ENCODE measurements at places on chromosomes 7 and 10.

- no peak for DNase-seq
Measured at GRCh38 chr7:108973075-108973474, 403.4 kb downstream of the DNAJB9 start.

DNA sequence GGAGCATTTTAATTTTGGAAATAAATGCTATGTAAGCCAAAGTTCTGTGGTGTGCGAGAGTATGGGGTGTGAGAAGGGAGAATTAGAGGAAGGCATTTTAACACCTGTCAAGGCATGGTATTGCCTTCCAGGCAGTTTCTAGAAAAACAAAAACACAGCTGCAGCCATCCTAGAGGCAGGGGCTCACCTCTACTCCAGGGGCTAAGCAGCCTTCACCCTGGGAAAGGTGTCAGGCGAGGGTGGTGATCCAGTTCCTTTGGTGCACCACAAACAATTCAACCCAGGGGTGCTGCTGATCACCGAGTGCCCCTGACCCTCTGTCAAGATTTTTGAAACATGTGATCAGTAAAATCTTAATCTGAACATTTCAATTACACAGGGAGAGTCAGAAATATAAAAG lies 59.2 kb upstream of the GPR26 start:
- no peak for DNase-seq

DNA sequence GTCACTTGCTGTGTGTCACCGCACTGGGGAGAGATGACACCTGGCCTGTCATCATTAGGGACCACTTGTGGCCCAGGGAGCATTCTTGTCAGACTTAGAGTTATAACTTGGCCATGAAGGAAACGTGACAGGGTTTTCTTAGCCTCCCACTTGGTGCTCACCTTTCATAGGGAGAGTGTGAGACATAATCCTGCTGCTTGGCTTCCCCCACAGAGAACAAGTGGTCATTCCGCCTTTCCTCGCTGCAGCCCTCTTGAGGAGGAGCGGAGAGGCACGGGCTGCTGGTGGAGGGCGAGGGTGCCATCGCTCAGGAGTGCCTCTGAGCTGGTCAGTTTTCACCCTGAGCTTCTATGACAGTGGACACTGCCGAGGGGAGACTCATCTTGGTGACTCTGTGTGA lies 125.0 kb upstream of the GJD4 start:
- DNase-seq = no peak

GRCh38 chr7:1401011-1401410 lies 58.3 kb downstream of the MICALL2 start:
- DNase-seq = no peak

GRCh38 chr10:46062723-46063428 lies 16.8 kb upstream of the MSMB start:
- no peak for DNase-seq

- DNase-seq = no peak
Measured at GRCh38 chr10:48197236-48197899, 77.1 kb downstream of the FRMPD2 start.

DNA sequence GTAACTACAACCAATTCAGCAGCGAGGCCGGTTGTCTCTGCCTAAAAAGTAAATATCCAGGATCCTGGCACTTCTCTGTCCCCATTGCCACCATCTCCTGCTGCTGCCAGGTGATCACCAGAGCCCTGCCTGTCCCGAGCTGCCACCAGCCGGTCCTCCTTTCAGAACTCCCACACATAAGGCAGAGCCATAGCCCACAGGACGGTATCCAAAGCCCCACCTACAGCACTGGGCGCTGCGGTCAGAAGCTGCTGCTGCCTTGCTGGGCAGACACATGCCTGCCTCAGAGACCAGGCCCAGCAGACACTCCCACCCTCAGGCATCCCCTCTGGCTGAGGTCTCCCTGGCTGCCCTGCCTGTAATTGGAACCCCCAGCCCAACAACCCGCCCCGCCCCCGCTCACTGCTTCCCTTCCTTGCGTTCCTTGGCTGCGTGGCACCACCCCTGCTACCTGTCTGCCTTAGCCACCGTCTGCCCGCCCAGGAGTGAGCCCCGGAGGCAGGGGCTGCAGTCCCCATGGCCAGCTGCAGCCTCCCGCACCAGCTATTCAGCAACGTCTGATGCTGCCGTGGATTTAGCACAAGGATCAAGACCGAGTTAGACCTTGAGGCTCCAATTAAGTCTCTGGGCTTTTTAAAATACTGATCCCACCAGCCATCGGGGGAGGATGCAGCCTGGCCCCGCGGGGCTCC lies 100.7 kb downstream of the CYTH3 start:
- no peak for DNase-seq

DNA sequence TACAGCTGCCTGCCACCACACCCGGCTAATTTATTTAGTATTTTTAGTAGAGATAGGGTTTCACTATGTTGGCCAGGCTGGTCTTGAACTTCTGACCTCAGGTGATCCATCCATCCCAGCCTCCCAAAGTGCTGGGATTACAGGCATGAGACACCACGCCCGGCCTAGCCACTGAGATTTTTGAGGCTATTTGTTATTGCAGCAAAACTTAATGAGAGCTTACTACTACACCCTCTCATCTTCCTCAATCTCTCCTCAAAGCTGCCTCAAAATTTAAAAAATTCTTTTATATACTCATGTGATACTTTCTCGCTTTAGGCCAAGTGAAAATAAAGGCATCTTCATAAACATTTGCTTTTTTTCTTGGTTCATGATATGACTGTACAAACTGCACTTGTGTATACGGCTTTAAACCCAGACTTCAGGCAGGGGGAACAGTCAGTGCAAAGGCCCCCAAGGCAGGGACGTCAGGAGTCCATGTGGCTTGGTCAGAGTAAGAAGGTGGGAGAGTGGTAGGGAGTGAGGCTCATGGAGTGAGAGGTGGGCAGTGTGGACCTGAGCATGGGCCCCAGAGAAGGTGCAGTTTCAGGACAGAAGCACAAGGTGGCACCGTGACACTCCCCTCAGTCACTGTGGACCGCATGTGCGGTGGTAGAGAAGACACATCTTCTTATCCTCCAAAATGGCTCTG lies 55.5 kb downstream of the SYPL1 start:
- DNase-seq = peak; percentile 73

- no peak for DNase-seq
Measured at GRCh38 chr10:120011359-120012130, 119.0 kb downstream of the SEC23IP start.

DNA sequence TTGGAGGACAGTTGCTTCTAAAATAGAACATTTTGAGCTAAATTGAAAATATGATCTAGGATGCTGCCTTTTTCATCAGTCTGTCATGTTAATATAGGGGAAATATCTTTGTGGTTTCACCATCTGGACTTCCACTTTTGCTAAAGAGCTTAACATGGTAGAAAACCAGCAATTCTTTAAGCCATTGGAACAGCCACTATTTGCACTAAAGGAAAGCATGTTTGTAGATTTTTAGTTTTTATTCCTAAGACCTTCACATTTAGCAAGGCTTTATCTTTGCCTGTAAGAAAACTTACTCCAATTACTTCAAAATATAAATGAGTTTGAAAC lies 291.0 kb downstream of the RNLS start:
- DNase-seq = no peak

DNA sequence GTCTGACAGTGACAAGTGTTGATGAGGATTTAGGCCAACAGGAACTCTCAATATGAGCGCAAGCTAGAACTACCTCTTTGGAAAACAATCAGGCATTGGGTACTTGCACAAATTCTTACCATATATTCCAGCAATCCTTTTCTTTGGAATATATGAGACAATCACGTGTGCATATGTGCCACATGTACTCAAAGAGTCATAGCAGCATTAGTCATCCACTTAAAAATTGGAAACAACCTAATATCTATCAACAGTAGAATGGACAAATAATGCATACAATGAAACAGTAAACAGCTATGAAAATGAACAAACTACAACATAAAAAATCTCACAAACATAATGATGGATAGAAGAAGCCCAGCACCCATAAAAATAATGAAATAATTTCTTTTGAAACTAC lies 179.7 kb downstream of the GLI3 start:
- no peak for DNase-seq

- DNase-seq = no peak
Measured at GRCh38 chr10:34705563-34705962, 109.5 kb downstream of the PARD3 start.

DNA sequence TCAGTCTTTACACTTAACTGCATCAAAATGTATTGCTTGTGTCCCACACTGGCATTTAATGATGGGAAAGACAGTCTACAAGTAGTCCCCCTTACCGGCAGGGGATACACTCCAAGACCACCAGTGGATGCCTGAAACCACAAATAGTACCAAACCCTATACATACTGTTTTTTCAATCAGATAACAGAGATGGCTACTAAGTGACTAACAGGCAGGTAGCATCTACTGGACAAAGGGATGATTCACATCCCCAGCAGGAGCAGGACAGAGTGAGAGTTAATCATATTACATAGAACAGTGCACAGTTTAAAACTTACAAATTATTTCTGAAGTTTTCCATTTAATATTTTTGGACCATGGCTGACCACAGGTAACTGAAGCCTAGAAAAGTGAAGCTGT lies 13.2 kb downstream of the TMEM243 start:
- DNase-seq = no peak

DNA sequence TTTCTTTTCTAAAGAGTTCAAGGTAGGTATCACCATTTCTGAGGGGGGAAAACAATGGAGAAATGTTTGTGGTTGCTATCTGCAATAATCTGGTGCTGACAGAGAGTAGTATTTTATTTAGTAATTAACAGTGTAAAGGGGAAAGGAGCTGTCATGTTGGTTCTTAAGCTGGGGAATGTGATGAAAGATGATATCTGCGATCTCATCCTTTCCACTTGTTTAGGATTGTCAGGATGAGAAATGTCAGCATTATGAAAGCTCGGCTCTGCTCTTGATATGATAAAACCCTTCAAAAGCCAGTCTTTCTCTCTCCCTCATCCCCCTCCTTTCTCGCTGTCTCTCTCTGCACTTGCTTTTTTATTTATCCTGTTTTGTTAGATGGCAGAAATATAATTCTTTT lies 106.1 kb downstream of the POU6F2 start:
- DNase-seq = no peak

GRCh38 chr10:12981570-12981969 lies 19.9 kb downstream of the CCDC3 start:
- no peak for DNase-seq

DNA sequence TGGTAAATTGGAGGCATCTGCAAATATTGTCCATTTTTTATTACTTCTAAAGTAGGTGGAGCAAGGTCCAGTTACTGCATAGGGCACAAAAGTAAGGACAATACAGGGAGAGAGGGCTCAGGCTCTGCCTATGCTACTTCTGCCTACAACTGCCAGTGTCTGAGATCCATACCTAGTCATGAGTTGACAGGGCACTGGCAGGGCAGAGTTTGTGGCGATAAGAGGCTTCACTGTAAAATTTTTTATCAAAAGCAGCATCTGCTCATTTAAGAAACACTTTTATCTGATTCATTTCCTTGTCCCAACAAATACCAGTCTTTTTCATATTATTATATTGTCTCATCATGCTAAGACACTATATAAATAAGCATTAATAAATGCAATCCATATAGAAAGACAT lies 178.0 kb downstream of the LRRN3 start:
- DNase-seq = no peak

GRCh38 chr7:129394101-129394500 lies 40.1 kb upstream of the STRIP2 start:
- no peak for DNase-seq

DNA sequence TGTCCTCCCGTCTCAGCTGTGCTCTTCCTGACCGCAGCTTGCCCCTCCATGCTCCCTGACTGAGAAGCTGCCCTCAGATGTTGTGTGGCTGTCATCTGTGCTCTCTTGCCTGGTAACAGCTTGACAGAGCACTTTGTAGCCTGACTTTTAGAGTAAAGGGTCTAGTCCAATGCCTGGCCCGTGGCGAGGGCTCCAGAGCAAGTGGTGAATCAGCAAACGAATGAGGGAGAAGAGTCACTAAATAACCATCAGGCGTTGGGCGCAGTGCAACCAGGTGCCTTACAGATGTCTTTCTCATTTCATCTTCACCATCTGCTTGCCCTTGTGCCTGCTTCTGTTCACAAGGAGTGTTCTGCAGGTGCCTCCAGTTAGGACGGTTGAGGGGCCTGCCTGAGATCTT lies 45.6 kb downstream of the MKI67 start:
- DNase-seq = no peak

- no peak for DNase-seq
Measured at GRCh38 chr10:33174674-33175434, 159.6 kb downstream of the NRP1 start.

DNA sequence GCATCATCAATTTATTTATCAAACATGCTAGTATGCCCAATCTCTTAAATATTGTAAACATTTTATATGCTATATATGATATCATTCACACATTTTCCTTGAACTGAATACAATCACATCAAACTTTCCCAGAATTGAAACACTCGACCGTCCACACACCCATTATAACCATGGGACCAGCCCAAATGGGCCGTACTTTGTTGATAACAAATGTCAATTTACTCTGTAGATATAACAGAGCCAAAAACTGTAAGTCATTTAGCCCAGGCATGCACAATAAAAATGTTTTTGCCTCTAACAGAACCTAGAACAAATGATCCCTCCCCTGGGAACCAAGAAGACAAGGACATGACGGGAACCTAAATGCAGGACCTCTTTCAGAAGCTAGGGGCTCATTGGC lies 683 bp upstream of the ANKRD22 start:
- DNase-seq = no peak

DNA sequence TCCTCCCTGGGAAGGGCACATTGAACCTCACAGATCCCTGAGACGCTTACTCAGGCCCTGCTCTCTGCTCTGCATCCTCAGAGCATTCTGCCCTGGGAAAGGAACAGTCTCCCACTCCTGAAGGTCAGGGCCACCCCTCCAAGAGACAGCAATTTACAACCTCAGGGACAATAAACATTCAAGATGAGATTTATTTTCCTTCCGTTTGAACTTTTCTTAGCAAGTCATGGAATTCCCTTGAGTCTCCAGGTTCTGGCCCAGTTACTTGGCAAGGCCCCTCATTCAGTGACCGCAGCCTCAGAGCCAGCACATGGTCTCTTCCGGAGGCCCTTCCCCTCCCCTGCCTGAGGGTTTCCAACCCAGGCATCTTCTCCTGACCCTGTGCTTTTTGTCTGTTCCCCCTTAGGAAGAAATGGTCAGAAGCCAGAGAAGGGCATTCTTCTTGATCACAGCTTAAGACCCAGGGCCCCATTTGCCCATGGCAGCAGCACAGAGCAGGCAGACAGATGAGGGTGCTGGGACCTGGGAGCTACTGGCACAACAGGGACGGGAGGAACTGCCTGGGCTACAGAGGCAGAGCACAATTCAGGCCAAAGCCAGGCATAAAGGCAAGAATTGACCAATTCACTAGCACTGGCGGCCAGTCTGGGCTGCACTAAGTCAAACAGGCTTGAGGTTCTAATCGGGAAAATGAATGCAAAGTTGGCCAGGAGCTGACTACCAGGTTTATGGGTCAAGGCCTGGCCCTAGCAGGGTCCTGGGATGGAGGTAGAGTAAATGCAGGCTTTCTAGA lies 56.7 kb downstream of the VSTM4 start:
- DNase-seq = no peak

GRCh38 chr10:87916515-87916914 lies 53.1 kb downstream of the PTEN start:
- DNase-seq = no peak

DNA sequence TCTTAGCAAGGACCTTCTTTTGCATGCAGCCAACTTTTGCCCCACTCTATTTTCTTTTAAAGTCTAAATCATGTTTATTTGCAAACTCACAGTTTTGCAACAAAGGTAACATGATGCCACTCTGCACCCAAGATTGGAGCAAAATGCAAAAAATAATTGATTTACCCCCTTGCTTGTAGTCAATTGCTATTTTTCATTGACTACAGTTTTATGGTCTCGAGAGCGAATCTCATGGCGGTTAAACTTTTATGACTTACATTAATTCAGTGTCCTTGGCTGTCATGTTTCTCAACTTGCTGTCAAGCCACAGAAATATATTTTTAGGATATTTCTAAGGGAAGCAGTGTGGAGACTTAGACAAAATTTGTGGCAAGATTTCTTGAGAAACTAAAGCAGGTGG lies 110.0 kb upstream of the JCAD start:
- no peak for DNase-seq

Measured in Right ventricle myocardium superior (tissue), 1 donor.